NCI-H2029 treated with DMSO at 0.1 percent for 48 hours (cell line): ENCODE measurements at places on chromosomes 1 and 21.

GRCh38 chr1:47793563-47793962 is 203.6 kb downstream of the TRABD2B start:
- peak; percentile 70 for DNase-seq

DNA sequence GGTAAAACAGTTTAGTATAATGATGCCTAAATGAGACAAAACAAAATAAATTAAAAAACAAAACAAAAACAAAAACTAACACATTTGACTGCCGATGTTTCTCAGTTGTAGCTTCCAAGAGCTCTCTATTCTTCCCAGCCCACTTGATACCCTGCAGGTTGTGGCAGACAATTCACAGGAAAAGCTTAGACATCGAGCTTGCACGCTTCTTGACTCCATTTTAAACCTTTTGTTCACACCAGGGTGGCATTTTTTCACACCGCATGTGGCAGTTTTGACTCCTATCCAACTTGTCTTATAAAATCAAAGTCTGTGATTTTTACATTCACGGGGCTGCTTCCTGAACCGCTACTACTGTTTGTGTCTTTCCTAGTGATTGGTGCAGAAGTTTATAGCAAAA is 575.9 kb downstream of the USP25 start:
- DNase-seq, result no peak

DNA sequence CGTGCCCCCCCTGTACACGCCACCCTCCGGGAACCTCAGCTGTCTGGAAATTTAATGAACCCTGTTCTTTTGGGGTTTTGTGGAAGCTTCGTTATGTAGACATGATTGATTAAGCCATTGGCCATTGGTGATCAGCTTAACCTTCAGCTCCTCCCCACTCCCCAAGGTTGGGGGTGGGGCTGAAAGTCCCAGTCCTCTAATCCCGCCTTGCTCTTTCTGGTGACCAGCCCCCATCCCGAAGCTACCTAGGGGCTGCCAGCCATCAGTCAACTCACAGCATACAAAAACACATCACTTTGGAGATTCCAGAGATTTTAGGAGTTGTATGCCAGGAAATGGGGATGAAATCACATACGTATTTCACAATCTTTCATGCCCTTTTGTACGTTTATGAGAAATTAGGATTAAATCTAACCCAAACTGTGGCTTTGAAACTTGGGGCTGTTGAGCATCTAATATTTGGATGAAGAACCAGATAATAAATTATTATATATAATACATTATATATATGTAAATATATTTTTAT is 52.3 kb downstream of the BACE2 start:
- DNase-seq, result no peak

DNA sequence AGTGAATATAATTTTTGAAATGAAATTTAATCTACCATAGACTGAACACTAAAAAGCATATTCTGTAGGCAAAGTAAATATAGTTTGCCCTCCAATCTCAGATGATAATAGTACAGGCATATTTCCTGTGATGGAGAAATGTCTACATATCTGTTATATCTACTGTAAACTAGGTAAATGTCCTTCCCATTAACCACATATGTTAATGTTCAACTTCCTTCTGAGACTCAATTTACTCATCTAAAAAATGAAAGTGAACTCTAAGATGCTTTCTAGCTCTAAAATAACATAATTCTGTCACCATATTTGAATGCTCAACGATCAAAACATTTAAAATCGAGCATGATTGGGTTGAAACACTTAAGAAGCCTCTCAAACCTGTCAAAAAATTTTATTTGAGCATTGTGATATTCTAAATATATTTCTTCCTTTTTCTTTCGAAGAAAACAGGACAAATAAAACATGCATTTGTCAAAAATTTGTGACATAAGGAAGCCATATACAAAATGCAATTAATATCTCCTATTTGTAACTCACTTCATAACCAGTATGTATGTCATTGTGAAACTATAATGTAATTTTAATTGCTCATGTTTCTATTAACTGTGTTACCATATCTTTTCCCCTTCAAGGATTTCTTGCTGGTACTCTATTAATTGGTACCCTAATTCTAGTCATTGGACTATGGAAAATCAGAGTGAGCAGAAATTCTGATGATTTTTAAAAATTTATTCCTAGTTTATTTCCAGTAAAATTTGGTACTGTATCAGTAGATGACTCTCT is 34.2 kb downstream of the CD55 start:
- no peak for DNase-seq

DNA sequence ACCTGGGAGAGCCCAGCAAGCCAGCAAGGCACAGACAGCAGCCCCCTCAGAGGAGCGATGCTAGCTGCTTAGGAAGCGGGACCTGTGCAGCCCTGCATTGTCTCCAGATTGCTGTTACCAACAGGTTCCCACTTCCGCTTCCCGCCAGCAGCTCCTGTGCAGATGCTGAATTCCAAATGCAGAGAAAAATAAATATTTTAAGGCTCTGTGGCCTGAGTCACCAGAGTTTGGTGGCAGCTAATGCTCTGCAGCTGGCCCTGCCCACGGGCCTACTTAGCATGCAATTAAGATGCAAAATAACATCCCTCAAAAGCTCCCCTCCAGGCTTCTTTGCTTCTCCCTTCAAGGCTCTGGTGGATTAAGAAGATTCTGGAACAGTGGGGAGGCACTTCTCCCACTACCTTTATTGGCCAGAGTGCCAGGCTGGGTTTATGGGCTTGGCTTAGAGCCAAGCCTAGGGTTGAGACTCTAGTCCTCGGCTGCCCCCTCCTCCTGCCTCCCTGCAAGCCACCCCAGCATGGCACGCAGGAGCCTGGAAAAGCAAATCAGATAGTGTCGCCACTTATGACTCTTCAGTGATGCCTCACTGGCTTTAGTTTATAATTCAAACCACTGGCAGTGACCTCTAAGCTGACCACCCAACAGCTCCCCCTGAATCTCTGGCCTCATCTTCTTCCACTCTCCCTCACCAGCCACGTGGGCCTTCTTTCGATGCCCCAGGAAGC is 207.1 kb upstream of the ZC3H12A start:
- DNase-seq, result no peak

- peak; percentile 95 for DNase-seq
Observed at GRCh38 chr1:64616039-64616438, 128.8 kb upstream of the RAVER2 start.

GRCh38 chr1:193060938-193061337 is 1.5 kb downstream of the RO60 start:
- no peak for DNase-seq

GRCh38 chr1:61568460-61569302 is 156.3 kb downstream of the TM2D1 start:
- no peak for DNase-seq

DNA sequence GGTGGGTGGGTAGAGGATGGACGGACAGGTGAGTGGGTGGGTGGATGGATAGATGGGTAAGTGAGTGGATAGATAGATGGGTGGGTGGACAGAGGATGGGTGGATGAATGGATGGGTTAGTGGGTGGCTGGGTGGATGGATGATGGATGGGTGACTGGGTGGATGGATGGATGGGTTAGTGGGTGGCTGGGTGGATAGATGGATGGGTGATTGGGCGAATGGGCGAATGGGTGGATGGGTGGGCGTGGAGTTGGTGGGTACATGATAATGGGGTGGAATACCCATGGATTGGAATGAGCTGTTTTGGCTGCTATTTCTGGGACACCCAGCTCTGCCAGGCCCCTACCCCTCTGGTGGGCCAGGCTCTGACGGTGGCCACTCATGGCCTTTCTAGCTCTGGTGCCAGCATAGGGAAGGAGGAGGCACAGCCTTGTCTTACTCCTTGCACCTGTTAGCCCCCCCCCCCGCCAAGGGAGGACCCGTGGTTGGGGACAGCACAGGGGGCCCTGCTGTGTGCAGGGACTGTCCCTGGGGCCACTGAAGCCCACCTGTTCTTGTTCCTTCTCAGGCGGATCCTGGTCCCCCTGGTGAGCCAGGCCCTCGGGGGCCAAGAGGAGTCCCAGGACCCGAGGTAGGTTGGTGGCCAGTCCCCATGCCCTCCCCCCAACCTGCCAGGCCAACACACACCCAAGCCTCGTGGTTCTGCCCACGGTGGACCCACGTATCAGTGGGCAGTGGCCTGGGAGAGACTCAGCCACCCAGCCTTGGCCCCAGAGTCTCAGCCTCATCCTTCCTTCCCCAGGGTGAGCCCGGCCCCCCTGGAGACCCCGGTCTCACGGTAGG is 26.4 kb downstream of the COL6A2 start:
- DNase-seq, result no peak

- DNase-seq, result no peak
Observed at GRCh38 chr1:20166051-20166450, 19.8 kb upstream of the UBXN10 start.

GRCh38 chr1:154831462-154831861 is 38.6 kb downstream of the KCNN3 start:
- DNase-seq, result no peak

DNA sequence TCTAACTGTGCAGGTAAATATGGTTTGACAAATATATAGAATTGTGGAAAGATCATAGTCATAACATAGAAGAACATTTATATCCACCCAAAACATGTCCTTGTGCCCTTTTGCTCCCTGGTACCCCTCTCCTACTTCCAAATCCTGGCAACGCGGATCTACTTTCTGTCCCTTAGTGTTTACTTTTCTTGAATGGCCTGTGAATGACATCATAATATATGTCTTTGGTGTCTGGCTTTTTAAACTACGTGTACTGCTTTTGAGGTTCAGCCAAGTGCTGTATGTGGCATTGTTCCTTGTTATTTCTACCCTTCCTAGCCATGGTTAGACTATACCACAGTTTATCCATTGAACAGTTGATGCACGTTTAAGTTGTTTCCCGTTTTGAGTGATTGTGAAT is 155.6 kb downstream of the SDCCAG8 start:
- DNase-seq, result peak; percentile 5
